ENCODE measurements at places on chromosomes 6 and 20.

- DNase-seq, result no peak
Measured at GRCh38 chr6:112431803-112432202, 84.7 kb downstream of the RFPL4B start.

DNA sequence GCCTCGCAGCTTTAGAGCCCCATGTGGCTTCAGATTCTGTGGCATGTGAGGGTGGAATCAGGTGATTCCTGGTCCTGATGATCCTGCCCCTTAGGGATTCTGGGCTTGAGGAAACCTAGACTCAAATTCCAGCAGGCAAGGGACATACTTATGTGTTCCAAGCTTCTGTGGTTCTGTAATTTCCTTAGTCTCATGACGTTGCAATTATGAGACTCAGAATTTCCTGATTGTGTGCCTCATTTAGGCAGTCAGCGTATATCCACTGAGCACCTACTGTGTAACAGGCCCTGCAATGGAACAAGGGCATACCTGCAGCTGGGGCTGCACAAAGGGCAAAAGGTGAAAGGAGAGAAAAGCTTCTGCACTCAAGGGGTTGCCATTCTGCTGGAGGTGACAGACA is 11.6 kb upstream of the BPIFB4 start:
- no peak for DNase-seq

DNA sequence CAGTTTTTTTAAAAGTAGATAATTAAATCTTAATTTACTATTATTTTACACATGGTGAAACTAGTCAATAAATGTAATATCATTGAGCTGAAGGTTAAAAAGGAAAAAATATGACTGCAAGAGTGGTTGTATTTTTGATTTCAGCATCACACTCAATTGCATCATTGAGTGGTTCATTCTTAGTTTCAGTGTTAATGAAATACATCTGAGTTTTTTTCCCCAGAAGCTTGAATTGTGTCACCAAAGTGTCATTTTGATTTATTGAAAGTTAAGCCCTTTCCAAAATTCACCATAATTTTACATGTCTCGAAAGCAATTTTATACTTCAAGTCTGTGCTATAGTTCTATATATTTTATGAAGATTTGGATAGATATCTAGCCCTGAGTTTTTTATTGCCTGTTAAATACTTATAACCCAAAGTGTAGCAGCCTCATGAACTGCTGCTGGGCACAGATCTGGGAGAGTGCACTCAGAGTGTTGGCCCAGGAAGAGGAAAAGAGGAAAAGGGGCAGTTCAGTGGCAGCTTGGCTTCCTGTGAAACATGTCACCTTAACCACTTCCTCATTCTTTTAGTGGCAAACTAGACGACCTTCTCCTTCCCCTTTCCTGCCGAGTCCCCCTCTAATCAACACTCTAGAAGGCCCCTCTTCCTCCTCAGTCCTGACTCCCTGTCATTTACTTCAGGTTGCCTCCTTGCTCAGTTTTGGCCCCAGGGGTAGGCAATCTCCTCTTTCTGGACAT is 140.7 kb downstream of the ESR1 start:
- no peak for DNase-seq

DNA sequence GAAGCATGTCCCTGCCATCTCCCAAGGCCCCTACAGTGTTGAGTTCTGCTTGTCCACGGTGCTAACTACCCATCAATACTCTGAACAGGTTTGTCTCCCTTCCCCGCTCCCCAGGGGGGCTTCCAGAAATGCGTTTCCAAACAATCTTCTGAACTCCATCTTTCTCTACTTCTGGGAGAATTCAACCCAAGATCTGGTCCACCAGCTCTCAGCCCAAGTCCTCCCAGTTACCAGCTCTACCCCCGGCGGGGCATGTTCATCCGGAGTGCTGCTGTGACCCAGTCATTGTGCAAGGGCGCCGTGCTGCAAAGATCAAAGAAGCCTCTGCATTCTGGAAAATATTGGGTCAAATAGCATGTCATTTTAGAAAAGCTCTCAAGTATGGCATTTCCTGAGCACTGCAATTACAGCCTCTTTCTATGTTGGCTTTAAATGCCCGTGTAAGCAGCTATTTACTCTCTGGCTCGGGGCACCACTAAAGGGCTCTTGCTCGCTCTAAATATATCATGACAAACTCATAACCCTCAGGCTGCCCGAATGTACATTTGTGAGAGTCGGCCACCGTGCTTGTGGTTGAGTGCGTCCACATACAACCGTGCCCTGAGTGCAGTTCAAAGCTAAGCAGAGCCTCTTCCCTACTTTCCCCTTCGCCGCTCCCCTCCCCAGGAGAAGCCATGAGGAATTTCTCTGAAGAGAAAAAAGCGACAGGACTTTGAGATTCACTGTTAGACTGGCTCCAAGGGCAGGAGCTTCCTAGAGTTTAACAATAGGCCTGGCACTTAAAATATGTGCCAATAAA is 71.6 kb downstream of the BANF2 start:
- no peak for DNase-seq

GRCh38 chr6:10963113-10963512 is 76.3 kb downstream of the SYCP2L start:
- no peak for DNase-seq

GRCh38 chr6:2870046-2870636 is 28.5 kb upstream of the SERPINB1 start:
- DNase-seq, result no peak

- DNase-seq, result no peak
Measured at GRCh38 chr6:107656401-107656800, 166.5 kb downstream of the SOBP start.
